Left ventricle myocardium inferior (tissue), 1 donor: ENCODE measurements at places on chromosomes 4 and X. TPM values are rescaled to one million over a fixed set of nuclear protein-coding genes. Genes with fewer than 3 reads are reported as not detected.

Gene PHEX
- total RNA-seq: 0.03 TPM

Gene HCFC1
- total RNA-seq: 28.4 TPM

Gene LRRC66
- 0.25 TPM for total RNA-seq

Gene ADGRA3
- 26.9 TPM for total RNA-seq

Gene MUC7
- not detected for total RNA-seq

DNA sequence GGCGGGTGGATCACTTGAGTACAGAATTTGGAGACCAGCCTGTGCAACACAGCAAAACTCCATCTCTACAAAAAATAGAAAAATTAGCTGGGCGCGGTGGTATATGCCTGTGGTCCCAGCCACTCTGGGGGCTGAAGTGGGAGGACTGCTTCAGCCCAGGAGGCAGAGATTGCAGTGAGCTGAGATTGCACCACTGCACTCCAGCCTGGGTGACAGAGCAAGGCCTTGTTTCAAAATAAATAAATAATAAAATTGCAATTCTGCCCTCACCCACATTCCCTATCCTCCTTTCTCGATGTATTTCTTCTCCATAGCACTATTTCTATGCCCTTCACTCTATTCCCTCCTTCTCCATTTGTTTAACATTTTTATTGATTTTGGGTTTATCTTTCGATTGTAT lies 8.7 kb upstream of the SLAIN2 start:
- DNase-seq: no peak

- no peak for DNase-seq
Observed at GRCh38 chrX:38375891-38376290, 23.5 kb downstream of the OTC start.

DNA sequence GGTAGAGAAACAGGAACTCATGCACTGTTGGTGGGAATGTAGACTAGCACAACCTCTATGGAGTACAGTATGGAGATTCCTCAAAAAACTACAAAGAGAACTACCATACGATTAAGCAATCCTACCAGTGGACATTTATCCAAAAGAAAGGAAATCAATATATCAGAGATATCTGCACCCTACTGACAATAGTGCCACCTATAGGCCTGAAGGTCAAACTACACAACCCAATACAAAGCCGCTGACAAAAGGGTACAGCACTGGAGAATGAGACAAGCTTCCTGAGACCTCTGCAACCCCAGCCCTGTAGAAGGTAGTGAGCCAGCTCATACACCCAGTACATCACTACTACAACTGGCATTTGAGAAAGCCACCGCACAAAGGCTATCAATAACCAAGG lies 67.1 kb downstream of the CBR4 start:
- DNase-seq: no peak

- DNase-seq: no peak
Observed at GRCh38 chrX:73076838-73077237, 2.5 kb downstream of the PABPC1L2A start.

DNA sequence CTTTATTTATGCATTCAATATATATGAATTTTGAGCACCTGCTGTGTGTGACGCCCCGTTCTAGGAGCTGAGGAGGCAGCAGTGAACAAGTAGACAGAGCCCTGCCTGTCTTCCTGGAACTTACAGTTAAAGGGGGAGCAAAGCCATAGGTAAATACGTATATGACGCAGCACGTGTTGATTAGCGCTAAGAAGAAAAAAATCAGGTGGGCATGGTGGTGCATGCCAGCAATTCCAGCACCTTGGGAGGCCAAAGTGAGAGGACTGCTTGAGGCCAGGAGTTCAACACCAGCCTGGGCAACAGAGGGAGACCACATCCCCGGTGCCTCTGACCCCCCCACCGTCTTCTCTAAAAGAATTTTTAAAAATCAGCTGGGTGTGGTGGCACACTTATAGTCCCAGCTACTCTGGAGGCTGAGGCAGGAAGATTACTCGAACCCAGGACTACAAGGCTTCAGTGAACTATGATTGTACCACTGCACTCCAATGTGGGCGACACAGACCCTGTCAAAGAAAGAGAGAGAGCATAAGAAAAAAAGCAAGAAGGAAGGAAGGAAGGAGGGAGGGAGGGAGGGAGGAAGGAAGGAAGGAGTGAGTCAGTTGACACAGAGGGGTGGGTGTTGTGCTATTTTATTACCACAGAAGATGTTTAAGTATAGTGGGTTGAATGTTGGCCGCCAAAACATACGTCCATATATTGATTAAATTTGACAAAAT lies 5.4 kb upstream of the KIAA0232 start:
- DNase-seq: no peak

- DNase-seq: no peak
Observed at GRCh38 chr4:183100827-183101226, 1.8 kb downstream of the WWC2 start.

- no peak for DNase-seq
Observed at GRCh38 chr4:66640233-66640990, 904.9 kb downstream of the CENPC start.

- DNase-seq: no peak
Observed at GRCh38 chr4:68576272-68577125, at the start of gene UGT2B17. Gene UGT2B17 (minus strand): TSS chr4:68576322. CDS start chr4:68568484, 7,838 bp downstream.

DNA sequence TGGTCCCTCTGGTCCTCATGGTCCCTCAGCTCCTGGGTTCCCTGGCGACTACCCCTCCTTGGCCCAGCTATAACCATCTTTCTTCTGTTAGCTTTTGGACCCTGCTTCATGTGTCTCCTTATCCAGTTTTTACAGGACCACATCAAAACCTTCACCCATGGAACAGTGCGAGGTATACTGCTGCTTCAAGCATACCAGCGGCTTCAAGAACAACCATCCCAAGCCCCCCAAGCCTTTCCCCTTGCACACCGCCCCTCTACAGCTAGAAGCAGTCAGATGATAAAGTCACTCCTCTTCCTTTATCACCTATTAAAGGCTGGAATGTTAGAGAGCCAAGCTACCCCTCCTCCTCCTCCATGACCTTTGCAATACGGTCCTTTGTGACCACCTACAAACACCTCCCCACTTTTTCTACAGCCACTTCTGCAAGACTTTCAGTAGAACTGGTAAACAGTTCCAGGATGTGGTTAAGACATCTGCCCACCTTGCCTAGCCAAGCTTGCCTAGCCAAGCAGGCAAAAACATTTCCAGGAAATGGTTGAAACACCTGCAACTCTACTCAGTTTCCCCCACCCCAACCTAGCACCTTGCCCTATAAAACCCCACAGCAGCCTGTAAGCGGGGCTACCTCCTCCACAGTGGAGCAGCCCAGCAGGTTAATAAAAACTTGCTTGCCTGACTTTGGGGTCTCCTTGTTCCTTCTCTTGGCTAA lies 125.7 kb downstream of the ZC4H2 start:
- DNase-seq: no peak

GRCh38 chr4:126591583-126591982 lies 1041.2 kb upstream of the INTU start:
- no peak for DNase-seq
